Activated CD4-positive, alpha-beta T cell treated with anti-CD3 and anti-CD28 coated beads, Interleukin-2, amount 50 U/mL, for 48 hours (primary cell): ENCODE measurements at places on chromosomes 16 and 17.
A peak's percentile ranks its signal among the peaks of the same experiment; 100 is the strongest.

GRCh38 chr17:48997827-48998586, 822 bp downstream of the IGF2BP1 start:
- peak; percentile 6 for DNase-seq

DNA sequence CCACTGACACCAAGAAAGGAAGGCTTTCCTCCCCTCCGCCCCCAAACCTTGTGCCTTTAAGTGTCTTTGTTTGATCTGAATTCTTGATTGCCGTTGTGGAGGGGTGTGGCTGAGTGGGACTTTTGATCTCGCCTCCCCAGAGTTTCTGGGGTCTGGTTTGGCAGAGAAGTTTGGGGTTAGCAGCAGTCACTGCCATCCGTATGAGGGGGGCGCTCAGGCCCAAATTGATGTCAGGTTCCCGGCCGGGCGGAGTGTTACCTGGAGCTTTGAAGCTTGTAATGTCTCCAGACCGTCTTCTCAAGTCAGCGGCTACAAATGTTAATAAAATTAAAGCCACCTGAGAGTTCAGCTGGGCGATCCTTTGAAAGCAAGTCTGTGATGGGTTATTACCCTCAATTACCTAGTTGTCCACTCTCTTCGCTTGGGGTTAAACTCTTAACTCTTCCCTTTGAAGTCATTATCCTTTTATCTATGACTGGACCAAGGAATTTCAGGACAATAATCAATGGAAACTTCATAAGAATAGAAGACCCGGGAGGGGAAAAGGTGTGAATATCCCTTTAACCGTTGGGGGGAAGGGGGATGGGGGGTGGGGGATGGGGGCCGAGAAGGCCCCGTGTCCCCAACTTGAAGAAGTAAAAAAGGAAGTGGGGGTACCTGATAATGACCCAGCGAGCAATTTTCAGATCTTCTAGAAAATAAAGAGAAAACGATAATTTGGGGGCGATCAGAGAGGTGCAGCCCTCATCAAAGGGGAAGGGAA, 31.8 kb upstream of the AXIN2 start:
- no peak for DNase-seq

DNA sequence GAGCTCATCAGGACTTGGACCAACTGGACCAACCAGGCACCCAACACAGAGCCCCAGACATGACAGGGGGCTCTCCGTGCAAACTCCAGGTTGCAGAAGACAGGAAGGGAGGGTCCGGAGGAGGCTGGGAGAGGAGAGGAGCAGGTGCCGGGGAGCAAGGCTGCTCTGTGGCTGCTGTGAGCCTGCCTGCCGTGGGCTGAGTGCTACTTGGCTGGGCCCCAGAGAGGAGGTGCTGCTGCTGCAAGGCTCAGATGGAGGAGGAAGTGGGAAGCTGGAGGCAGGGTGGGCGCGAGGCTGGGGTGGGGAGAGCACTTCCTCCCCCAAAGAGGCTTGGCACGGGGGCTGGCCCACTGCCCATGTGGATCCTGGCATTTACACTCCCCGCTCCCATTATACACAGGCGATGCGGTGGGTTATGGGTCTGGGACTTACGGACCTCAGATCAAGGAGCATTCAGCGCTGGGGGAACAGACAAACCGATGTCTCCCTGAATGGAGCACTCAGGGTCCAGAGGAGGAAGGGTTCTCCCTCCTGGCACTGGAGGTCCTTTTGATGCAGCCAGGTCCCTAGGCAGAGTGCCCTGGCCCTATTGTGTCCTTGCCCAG, 15.9 kb downstream of the EPOP start:
- DNase-seq: no peak

DNA sequence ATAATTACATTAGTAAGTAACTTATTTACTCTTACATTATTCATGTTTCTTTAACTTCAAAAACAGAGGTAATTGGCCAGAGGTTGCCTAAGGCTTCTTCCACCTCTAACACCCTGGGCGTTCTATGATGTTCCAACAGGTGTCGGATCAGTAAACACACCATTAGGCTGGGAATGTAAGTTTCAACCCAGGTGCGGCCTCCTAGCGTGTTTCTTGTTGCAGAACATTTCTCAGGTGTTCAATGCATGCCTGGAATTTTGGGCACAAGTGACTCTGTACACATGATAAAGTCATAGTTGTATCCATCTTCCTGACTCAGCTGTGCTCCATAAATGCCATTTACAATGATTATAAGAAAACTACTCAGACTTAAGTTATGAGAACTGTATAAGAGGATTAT, 1.0 kb downstream of the KRTAP2-2 start:
- no peak for DNase-seq

DNA sequence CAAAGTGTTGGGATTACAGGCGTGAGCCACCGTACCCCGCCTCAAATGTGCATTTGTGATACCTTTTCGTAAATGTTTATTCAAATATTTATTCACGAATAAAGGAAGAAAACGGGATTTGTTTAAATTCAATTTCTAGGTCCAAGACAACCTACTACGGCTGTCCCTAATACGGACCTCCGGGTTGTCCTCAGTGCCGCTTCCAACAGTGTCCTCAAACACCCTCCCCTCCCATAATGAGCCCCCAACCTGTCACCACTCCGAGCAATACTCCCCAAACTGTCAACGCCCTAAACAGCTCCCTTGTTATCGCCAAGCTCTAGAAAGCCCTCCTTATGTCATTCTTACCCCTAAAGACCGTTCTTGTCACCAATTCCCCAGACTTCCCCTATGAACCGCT, 539 bp upstream of the GABARAPL2 start:
- DNase-seq: no peak

GRCh38 chr17:29929533-29930408, at the start of gene SSH2:
TSS of gene SSH2 (minus strand) at chr17:29930228. CDS start at chr17:29930000, 228 bp downstream.
- DNase-seq: peak; percentile 88

DNA sequence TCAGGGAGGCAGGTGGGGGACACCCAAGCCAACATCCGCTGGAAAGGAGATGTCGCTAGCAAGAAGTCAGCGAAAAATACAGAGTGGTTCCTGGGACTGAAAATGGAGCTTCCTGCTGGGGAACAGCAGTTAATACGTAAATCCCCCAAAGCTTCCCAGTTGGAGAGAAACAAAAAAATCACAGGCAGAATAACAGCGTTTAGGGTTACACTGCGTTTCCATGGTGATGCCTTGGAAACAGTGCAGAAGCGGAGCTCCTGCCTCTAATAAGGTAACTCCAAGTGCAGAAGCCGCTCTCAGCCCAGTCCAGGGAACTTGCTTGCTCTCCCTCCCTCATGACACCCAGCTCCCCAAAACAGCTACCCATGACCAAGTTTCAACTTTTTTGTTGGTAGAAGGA, 73.4 kb downstream of the PLD6 start:
- no peak for DNase-seq

DNA sequence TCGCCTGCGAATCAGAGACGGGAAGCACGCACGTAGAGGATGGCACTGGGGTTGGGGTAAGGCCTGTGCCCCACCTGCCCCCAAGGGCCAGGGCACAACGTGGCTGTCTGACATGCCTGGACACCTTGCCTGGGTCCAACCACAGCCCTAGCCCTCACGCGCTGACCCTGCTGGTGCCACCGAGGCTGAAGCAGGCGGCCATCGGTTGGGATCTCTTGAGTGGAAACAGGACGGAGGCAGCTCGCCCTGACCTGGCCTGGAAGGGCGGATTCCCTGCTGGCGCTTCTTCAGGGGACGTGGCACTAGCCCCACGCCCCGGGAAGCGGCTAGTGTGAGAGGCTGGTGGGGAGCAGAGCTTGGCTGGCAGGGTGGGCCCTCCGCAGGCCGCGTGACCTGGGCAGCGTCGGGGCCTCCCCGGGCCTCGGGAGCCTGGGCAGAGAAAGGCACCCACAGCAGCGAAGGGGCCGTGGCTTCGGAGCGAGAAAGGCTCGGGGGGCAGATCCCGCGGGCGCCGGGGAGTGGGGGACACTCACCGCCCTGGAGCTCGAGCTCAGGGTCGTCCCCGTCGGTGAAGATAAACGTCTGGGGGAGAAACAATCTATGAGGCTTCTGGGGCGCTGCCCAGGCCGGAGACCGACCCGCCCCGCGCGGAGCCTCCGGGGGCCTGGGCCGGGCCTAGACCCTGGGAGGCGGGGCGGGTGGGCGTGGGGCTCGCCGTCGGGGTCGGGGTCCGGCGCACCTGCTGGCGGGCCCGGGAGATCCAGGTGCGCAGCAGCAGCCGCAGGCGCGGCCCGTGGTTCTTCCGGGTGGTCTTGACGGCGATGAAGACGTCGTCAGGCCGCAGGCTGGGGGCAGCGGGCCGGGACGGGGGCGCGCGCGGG, 610 bp downstream of the RFNG start:
- DNase-seq: no peak

DNA sequence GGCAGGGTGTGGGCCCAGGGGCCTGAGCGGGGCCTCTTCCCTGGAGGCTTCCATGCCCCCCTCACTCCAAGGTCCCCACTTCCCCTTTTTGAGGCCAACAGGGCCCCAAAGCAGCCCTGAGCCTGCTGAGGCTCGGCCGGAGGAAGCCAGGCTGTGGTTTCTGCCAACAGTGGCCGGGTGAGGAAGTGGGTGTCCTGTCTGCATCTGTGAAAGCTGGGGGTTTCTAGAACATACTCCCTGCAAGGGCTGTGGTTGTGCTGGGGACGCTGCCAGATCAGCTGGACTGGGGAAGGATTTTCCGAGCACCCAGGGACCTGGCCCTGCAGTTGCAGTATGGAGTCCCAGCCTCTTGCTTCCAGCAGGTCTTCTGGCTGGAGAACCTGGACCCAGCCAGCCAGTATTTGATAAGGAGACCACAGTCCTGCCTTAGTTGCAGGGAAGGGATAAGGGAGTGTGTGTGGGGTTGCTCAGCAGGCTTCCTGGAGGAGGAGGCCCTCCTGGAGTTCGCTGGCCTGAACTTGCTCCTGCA, 15.7 kb downstream of the ADCY7 start:
- peak; percentile 62 for DNase-seq

GRCh38 chr17:72219137-72219823, 98.5 kb downstream of the SOX9 start:
- DNase-seq: no peak

DNA sequence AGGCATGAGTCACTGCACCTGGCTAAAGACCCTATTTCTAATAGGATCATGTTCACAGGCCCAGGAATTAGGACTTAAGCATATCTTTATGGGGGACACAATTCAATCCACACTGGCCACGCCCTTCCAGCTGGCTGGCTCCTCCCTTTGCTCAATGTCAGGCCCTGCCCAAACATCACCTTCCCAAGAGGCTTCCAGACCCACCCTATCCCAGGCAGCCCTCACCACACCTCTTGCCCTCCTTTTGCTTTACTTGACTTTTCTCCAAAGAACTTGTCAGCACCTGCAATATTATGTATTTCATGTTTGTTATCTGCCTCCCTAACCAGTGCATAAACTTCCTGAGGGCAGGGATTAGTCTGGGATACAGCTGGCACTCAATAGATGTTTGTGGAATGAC, 109.6 kb upstream of the CDH5 start:
- no peak for DNase-seq

- no peak for DNase-seq
These were observed 308 bp downstream of the GTF3C1 start for GRCh38 chr16:27549464-27549745.

GRCh38 chr17:18025241-18025944, 13.6 kb downstream of the ATPAF2 start:
- DNase-seq: peak; percentile 21

GRCh38 chr17:42682722-42683403, 532 bp downstream of the CNTNAP1 start:
- DNase-seq: peak; percentile 41

DNA sequence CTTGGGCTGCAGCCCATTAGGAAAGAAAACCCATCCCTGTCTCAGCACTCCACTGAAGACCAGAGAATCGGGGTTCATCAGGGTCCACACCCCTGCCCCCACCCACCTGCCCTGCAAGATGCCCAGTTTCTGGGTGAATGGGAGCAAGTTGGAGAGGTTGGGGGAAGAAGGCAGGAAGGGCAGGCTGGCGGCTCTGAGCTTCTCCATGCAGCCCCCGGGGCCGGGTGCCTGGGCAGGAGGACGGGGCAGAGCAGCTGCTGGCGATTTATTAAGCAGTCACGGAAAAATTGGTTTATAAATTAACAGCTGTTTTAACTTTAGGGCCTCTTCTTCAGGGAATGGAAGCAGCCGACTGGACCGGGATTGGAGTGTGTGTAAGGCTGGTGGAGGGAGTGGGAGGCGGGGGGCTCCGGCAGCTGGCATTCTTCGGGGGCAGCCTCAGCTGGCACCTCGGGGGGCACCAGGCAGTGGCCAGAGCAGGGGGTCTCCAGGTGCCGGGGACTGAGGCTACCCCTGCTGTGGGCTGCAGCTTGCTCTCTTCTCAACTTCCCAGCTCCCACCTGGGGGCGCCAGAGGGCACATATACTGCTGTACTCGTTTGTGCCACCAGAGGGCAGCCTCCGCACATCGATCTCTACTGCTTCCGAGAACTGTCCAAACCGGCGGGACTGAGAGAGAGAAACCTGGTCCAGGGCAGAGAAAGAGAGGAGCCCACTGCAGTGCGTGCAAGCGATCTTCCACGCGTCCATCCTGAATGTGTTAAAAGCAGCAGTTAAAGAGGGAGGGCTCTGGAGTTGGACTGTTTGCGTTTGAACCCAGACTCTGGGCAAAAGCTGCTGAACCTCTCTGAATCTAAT, 5.0 kb upstream of the PPP1R1B start:
- peak; percentile 89 for DNase-seq

DNA sequence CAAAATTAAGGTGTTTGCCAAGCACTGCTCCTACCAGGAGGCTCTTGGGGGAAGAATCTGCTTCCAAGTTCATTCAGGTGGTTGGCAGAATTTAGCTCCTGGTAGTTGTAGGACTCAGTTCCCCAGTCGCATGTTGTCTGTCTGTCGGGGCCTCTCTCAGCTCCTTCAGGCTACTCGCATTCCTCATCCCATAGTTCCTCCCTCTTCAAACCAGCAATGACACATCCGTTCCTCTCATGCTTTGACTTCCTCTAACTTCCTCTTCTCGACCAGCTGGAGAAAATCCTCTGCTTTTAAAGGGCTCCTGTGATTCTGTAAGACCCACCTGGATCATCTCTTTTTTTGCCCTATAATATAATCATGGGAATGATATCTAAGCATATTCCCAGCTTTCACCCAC, 108.1 kb downstream of the PMP22 start:
- no peak for DNase-seq

GRCh38 chr17:37109731-37110710, 161.3 kb downstream of the AATF start:
- no peak for DNase-seq

DNA sequence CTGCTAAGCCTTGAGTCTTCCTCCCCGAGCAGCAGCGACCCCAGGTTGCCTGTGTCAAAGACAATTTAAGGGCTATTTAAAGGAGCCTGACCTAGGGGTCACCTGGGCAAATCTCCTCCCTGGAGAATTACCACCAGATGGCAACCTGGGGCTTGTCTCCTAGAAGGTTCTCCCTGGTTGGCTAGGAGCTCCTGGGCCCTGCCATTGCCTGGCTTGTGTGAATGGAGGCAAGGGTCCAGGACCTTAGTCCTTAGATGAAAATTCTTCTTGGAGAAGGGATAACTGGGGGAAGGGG, 51.3 kb upstream of the TAC4 start:
- DNase-seq: no peak

GRCh38 chr16:69386596-69386995, 789 bp upstream of the TERF2 start:
- DNase-seq: no peak

GRCh38 chr17:73588891-73589290, 55.4 kb downstream of the SDK2 start:
- DNase-seq: no peak
